CD4-positive, alpha-beta T cell treated with Interleukin-17A for 1 hour (primary cell): ENCODE measurements at places on chromosomes 16 and 17.

- no peak for DNase-seq
Observed at GRCh38 chr17:9361188-9361955, 214.2 kb downstream of the STX8 start.

- DNase-seq: no peak
Observed at GRCh38 chr17:7380855-7381683, at the start of gene TNK1. TSS of gene TNK1 (plus strand) at chr17:7381089. CDS start at chr17:7382927, 1,838 bp downstream.

GRCh38 chr17:75917141-75917916 is 12.6 kb upstream of the MRPL38 start:
- no peak for DNase-seq

GRCh38 chr16:14150796-14151195 is 79.7 kb downstream of the MRTFB start:
- no peak for DNase-seq

DNA sequence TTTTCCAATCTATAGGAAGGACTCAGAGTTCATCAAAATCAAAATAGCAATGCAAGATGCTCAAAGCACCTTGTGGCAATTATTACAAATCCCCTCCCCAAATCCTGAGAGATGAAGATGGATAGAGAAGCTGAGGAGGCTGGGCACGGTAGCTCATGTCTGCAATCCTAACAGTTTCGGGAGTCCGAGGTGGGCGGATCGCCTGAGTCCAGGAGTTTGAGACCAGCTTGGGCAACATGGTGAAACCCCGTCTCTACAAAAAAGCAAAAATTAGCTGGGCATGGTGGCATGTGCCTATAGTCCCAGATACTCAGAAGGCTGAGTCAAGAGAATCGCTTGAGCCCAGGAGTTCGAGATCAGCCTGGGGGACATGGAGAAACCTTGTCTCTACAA is 8.6 kb downstream of the TBC1D16 start:
- no peak for DNase-seq

DNA sequence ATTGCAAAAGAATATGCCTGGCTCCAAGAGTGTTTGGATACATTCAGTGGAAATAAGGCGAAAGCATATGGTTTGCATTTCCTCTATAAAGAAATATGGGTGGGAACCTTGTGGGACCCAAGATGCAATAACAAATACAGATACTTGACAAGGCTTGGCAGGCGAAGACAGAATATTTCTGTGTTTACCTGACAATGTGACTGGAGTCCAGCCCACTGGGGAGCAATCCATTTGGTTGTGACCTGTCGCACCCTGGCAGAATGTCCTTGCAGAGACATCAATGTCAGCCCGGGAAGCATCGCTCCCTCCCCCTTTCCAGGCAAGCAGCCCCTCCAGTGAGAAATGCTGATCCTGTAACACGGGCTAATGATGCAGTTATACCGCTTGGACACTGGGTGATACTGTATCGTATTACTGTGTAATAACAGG is 296.6 kb downstream of the MAF start:
- DNase-seq: no peak

- no peak for DNase-seq
Observed at GRCh38 chr17:39759204-39759603, 21.5 kb downstream of the GRB7 start.

DNA sequence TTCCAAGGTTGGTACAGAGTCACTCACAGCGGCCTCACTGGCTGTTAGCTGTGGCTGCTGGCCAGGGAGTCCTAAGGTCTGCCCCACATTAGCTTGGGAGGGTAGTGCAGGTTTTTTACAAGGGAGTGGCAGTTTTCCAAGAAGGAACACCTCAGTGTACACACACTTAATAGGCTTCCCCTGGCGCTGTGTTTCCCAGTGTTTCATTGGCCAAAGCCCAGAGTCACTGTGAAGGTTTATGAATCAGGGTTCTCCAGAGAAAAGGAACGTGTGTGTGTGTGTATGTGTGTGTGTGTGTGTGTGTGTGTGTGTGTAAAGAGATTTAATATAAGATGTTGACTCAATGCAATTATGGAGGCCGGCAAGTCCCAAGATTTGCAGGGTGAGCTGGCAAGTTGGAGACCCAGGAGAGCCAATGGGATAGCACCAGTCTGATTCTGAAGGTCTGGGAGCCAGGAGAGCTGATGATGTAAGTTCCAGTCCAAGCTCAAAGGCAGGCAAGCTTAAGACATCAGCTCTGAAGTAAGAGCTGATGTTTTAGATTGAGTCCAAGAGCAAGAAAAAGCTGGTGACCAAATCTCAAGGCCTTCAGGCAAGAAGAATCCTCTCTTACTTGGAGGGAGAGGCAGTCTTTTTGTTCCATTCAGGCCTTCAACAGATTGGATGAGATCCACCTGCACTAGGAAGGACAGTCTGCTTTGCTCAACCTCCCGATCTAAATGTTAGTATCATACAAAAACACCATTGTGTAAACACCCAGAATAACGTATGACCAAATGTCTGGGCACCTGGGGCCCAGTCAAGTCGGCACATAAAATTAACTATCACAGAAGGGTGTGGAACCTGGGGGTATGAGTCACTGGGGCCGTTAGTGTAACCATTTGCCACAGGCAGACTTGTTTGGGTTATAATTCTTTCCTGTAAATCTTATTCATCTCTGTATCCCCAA is 206.8 kb downstream of the PRKCA start:
- DNase-seq: peak; percentile 8

DNA sequence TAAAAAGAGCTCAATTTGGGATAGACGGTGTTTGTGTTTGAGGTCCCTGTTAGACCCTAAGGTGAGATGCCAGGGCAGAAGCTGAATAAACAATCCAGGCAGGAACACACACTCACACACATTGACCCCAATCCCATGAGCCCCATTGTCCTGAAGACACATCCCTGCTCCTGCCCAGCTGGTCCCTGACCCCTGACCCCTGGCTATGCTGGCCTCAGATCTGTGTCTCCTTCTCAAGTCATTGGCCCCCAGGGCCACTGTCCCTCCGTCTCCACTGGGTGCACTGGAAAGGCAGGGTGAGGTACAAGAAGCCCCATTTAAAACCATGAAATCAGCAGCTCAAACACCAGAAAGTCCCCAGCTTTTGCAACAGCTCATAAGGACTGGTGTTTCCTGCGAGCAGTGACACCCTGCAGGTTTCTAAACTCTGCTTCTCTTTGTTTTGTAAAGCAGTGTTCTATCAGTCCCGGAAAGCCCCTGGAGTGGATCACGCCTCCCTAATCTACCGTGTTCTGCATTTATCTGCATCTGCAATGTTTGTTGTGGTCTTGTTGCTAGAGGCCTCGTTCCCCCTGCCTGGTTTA is 18.0 kb upstream of the ASGR2 start:
- DNase-seq: peak; percentile 88

DNA sequence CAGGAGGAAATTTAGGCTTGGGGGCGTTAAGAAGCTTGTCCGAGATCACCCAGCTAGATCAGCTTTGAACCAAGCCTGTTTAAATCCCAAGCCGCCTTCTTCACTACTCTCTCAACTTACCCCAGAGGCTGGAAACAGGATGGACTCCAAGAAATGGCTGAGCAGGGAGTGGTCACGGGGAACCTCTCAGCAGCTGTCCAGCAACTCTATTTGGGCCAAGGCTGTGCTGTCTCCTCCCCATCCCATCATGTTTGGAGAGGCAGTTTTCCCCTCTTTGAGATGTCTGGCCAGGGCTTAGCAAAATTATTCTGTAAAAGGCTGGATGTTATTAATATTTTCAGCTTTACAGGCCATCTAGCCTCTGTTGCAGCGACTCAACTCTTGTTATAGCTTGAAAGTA is 305.7 kb downstream of the RBFOX1 start:
- DNase-seq: no peak

DNA sequence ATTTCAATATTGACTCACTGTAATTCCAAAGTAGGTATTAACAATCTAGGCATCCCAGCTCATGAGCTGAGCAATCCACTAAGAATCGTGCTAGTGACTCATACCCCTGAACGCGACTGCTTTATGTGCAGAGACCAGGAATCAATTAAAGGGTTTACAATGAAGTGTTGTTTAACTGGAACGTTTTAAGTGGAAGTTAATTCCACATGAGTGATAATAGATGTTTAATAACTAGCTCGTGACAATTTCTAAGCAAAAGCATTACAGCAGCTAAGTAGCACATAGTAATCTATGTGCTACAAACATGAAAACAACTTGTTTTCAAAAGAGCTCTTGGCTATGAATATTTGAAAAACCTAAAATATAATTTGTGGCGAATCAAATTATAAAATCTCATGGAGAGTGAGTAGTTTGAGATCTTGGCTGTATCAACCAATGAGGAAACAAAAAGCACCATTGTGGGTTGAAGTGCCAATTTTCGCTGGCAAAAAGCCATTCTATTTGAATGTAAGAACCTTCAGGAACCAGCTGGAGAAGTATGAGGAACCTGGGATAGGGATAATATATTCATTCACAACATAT is 9.4 kb downstream of the GJC1 start:
- DNase-seq: no peak

- no peak for DNase-seq
Observed at GRCh38 chr16:20822521-20823325, 16.4 kb downstream of the REXO5 start.

- DNase-seq: no peak
Observed at GRCh38 chr16:89827383-89828198, 684 bp upstream of the SPIRE2 start.

DNA sequence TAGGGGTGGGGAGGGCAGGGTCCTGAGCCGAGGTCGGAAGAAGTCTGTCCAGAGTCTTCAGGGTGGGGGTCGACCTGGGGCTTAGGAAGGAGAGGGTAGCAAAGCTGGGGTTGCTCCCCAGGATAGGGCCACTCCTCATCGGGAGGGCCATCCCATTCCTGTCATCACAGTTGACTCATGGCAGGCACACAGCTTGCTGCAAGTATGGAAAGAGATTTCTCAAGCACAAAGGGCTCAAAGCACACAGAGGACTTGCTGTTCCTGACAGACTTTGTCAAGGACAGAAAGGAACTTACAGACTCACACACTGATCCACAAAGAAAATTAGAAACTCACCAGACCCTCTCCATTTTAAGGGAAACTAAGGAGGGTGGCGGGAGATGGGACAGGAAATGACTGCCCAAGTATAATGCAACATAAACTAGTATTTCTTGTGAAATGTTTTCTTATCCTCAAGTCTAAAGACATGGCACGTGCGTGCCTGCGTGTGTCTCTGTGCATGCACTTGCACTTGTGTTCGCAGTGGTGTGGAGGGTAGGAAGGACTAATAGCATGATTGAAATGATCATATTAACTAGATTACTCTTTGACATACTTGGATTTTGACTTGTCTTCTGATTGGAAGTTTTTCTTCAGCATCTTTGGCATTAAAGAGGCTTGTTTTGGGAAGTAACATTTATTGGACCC is 2.4 kb downstream of the AOC2 start:
- DNase-seq: no peak

DNA sequence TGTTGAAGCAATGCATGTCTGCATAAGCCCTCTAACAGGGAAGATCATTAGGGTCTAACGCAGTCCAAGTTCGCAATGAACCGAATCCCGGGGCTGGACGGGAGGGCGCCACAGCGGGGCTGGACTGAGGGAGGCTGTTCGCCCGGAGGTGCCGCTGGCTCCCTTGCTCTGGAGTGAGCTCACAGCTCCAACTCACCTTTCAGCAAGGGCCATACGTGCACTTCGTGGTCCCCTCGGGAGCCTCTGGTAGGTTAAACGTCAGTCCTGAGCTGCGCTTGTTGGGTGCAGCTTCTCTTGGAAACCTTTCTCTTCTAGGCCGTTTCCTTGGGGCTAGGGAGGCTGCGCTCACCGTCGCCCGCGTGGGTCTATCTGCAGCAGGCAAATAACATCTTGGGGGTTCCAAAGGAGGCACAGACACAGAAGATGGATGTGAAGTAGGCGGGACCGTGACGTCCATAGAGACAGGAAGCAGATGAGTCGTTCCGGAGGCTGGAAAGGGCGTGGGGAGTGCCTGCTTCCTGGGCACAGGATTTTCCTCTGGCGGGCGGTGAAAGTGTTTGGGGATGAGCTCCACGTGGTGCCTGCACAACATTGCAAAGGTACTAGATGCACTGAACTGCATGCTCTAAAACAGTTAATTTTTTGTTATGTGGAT is 21.9 kb downstream of the ATP2C2 start:
- no peak for DNase-seq

GRCh38 chr17:930258-930657 is 49.3 kb downstream of the NXN start:
- no peak for DNase-seq

- DNase-seq: no peak
Observed at GRCh38 chr16:65154321-65154720, 32.5 kb upstream of the CDH11 start.

- no peak for DNase-seq
Observed at GRCh38 chr16:1385232-1385631, 29.3 kb downstream of the UNKL start.

- DNase-seq: peak; percentile 42
Observed at GRCh38 chr16:17211797-17212196, 259.0 kb downstream of the XYLT1 start.

- DNase-seq: no peak
Observed at GRCh38 chr16:85222155-85222863, 110.0 kb upstream of the CIBAR2 start.

- no peak for DNase-seq
Observed at GRCh38 chr17:9167379-9167778, 146.1 kb downstream of the NTN1 start.

GRCh38 chr16:49484451-49484849 is 110.8 kb downstream of the C16orf78 start:
- DNase-seq: no peak

DNA sequence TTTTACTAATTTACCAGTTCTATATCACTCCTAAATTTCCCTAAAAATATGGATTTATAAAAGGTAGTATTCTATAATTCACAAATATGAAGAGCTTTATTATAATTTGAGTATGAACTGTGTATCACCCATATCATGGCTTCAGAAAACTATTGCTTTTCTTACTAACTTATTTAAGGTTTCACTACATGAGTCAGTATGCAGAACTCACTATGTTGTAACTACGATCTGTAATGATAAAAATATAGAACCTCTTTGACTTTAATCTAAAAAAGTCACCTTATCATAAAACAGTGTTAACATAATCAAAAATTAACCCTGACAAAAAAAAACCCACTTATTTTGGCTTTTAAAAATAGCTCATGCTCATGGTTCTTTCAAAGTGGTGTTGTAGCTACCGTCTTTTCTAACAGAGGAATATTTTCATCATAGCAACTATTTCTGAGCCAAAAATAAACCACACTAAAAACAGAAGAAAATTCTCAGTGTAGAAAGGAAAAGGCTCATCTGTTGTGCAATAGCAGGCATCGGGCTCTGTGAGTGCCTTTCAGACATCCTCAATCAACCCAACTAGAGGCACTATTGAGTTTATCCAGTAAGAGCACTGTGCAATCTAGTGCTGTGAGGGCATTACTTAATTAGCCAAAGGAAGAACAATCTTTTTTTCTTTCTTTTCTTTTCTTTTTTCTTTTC is 42.1 kb downstream of the ITGAM start:
- peak; percentile 19 for DNase-seq

- peak; percentile 54 for DNase-seq
Observed at GRCh38 chr17:67082107-67082506, 37.8 kb downstream of the CACNG1 start.

GRCh38 chr16:9545522-9546437 is 454.3 kb downstream of the HAPSTR1 start:
- no peak for DNase-seq

DNA sequence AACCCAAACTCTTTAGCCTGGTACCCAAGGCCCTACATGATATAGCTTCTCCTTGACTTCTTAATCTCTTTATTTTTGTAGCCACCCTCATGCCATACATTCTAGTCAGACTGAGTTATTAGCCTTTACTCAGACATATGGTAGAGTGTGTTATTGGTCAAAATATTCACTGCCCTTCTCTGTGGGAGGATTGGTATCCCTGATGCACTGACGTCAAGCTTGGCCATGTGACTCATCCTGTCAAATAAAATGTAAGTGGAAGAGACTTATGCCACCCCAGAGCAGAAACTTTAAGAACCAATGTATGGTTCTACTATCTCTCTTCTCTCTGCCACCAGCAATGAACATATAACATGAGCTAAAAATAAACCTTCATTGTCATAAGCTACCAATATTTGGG is 12.2 kb upstream of the BEAN1 start:
- DNase-seq: no peak
